ENCODE measurements at places on chromosomes 6 and 20. TPM values are rescaled to one million over a fixed set of nuclear protein-coding genes. Genes with fewer than 3 reads are reported as not detected.

Gene CBLN4
- total RNA-seq, result not detected

DNA sequence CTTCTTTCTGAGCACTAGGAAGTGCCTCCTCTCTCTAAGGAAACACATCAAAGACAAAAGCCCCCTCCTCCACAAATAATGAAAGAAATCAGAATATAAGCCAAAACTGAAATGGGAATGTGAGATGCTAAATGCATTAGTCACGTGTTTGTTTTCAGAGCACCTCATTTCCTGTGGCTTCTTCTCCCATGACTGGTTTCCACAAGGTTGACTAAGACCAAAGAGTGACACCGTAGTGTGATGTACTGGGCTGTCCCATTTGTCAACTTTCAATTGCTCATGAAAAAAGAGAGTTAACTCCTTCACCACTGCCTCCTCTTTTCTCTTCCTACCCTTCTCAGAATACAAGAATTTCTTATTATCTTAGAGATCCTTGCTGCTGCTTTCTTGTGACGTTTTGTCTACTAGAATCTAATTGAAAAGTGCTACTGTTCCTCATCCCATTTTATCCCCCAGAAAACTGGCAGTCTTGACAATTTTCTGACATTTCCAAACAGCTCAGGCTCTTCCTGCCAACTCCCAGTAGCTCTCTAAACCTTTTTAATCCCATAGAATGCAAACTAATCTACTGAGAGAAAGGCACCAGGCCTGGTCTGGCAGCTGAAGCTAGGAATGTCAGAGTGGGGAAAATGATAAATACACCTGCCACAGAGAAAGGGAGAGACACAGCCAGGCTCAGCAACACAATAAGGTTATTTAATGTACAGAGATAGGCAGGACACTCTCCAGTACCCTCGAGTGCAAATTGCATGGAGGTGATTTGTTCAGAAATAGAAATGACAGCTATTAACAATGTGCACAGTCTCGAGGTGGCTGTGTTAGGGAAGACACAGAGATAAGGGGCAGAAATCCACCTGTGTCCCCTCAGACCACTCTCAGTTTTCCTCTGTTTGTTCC, 671.7 kb upstream of the NRSN1 start:
- DNase-seq, result no peak

- no peak for DNase-seq
These were observed 3.0 kb downstream of the ENPP3 start for GRCh38 chr6:131640100-131640499.

GRCh38 chr6:87724983-87725811, 23.2 kb upstream of the AKIRIN2 start:
- DNase-seq, result no peak

GRCh38 chr6:103893141-103893581, 966.6 kb downstream of the HACE1 start:
- peak; percentile 19 for DNase-seq

DNA sequence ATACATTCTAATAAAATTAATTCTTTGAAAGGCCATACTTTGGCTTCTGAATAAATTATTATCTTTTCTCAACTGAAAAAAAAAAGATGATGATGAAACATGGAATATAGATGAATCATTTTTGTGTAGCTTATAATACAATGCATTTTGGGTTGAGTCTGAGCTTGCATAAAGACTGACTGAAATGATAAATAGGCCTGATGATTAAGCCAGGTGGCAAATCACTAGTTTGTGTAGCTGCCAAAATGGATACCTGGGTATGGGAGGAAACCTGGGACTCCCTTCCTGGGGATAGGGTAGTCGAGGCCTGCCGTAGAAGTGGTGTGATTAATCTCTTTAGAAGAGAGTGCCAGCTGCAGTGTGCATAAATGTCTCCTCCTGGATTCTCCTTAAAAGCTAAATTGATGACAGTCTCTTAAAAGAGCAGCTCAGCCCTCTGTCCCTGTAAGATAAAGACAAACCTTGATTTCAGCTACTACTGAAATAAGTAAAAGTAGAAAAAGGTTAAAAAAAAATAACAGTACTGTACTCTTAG, 275.1 kb downstream of the GRIK2 start:
- DNase-seq, result peak; percentile 34

DNA sequence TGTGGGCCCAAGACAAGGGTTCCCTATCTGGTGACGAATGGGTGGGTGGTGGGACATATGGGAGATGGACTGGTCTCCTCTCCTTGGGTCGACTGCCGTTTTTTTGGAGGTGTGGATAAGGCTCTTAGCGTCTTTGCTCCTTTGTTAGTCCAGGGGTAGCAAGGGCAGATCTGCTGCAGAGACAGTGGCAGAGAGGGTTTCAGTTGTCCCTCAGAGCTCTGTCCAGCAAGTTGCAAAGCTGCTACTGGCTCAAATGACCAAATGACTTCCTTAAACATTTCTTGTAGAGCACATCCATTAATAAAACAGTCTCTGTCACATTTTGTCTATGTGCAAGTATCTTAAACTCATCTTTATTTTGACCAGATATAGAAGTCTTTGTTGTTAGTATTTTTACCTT, 508.0 kb upstream of the ADGRB3 start:
- DNase-seq, result no peak

- peak; percentile 76 for DNase-seq
These were observed 3.6 kb downstream of the SOX4 start for GRCh38 chr6:21596949-21597682.

GRCh38 chr6:102474041-102474807, 1080.7 kb downstream of the GRIK2 start:
- no peak for DNase-seq

GRCh38 chr6:138622967-138623366, 123.7 kb upstream of the NHSL1 start:
- DNase-seq, result peak; percentile 8

GRCh38 chr6:498795-499231, 107.3 kb downstream of the IRF4 start:
- no peak for DNase-seq

DNA sequence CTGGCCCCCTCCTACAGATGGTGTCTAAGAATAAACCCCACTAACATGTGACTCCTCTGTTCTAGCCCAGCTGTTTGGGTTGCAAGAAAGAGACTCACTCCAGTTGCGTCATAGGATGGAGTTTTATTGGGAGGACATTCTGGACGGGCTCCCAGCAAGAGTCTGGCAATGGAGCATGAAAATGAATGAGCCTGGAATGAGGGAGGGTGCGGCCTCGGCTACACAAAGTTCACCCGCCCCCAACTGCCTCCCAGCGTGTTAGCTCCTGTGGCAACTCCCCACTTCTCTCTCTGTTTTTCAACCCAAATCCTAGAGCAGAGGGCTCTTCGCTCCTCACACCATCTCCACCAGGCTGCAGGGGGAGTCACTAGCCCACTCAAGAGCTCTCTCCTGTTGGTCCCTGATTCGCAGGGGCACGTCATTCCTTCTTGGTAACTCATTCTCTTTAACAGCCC, 5.1 kb upstream of the ADAM33 start:
- peak; percentile 97 for DNase-seq

DNA sequence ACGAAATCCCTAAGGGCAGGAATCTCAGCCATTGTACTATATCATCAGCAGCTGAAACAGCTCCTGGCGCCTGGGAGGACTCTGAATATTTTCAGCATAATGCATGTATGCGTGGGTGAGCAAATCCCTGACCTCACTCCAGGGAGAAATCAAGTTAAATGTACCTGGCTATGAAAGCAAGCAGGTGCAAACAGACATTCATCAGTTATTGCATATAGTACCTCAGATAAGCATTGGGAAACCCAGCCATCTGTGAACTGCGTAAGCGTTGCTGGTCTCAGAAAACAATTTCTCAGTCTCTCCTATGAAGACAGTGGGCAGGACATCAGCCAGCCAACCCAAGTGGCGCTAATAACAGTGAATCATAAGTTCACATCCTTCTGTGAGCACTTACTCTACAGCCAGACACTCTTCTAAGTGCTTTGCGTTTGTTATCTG, 622.6 kb downstream of the EPM2A start:
- DNase-seq, result no peak

GRCh38 chr6:108838101-108838717, 10.0 kb upstream of the ARMC2 start:
- peak; percentile 29 for DNase-seq

DNA sequence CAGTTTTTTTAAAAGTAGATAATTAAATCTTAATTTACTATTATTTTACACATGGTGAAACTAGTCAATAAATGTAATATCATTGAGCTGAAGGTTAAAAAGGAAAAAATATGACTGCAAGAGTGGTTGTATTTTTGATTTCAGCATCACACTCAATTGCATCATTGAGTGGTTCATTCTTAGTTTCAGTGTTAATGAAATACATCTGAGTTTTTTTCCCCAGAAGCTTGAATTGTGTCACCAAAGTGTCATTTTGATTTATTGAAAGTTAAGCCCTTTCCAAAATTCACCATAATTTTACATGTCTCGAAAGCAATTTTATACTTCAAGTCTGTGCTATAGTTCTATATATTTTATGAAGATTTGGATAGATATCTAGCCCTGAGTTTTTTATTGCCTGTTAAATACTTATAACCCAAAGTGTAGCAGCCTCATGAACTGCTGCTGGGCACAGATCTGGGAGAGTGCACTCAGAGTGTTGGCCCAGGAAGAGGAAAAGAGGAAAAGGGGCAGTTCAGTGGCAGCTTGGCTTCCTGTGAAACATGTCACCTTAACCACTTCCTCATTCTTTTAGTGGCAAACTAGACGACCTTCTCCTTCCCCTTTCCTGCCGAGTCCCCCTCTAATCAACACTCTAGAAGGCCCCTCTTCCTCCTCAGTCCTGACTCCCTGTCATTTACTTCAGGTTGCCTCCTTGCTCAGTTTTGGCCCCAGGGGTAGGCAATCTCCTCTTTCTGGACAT, 140.7 kb downstream of the ESR1 start:
- peak; percentile 11 for DNase-seq

GRCh38 chr6:148616841-148617240, 130.0 kb upstream of the UST start:
- no peak for DNase-seq

DNA sequence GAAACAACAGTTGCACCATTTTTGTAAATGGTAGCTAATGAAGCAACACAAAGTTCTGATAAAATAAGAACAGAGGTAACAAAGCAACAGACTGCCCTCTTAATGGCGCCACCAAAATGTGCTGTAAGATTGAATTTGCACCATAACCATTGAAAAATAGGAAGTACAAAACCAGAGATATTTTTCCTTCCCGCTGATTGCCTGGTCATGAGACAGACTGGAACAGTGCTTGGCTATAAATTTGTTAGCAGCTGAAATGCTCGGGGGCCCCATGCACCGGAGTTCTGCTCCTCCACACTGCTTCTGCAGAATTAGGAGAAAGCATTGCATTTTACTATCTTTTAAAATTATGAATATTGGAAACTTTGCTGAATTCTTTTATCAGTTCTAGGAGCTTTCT, 164.4 kb upstream of the QKI start:
- no peak for DNase-seq

Gene BPI
- 1.4 TPM for total RNA-seq

- no peak for DNase-seq
These were observed 237.1 kb downstream of the SMOC2 start for GRCh38 chr6:168678077-168678476.

Gene SERPINB6
- 102 TPM for total RNA-seq

Gene STMND1
- total RNA-seq, result not detected

GRCh38 chr20:43583982-43584432, 6.7 kb upstream of the IFT52 start:
- peak; percentile 98 for DNase-seq

Gene RBCK1
- 75.3 TPM for total RNA-seq

DNA sequence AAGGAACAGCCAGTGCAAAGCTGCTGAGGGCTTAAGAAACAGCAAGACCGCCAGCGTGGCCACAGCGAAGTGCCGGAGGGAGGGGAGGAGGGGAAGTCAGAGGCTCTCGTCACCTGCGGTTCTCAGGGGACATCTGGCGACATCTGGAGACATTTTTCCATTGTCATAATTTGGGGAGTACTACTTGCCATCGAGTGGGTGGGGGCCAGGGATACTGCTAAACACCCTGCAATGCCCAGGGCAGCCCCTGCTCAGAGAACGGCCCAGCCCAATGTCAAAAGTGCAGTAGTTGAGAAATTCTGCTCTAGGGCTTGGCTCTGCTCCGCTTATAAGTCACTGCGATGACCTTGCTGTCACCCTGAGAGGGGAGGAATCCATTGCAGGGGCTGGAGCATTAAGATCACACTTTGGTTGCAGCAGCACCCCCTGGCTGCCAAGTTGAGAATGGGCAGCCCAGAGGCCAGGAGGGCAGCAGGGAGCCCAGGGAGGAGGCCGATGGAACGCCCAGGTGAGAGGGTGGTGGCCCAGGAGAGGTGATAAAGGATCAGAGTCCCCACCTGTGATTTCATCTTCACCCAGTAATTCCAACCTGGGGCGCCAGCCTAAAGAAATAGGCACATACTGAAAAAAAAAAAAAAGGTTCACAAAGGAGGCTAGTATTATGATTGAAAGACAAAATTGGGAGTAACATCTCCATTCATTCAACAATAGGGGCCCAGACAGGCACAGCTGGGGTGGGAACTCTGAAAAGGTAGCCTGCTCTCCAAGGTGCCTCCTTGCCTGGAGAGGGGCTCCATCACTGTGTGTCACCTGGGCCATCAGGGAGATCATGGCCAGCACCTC, 218.2 kb downstream of the BMP7 start:
- no peak for DNase-seq

DNA sequence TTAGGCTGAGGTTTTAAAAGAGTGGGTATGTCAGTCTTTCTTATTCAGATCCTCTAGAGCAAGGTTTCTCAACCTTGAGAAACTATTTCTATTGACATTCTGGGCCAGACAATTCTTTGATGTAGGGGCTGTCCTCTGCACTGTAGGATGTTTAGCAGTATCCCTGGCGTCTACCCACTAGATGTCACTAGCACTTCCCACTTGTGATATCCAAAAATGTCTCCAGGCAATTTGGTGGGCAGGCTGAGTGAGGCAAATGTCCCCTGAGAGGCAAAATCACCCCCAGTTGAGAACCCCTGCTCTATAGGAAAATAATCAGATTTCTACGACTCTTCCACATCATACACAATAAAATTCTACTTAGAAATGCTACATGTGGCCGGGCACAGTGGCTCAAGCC, 7.7 kb upstream of the ZKSCAN8 start:
- DNase-seq, result peak; percentile 53

GRCh38 chr6:7675353-7675945, 50.5 kb upstream of the BMP6 start:
- no peak for DNase-seq

DNA sequence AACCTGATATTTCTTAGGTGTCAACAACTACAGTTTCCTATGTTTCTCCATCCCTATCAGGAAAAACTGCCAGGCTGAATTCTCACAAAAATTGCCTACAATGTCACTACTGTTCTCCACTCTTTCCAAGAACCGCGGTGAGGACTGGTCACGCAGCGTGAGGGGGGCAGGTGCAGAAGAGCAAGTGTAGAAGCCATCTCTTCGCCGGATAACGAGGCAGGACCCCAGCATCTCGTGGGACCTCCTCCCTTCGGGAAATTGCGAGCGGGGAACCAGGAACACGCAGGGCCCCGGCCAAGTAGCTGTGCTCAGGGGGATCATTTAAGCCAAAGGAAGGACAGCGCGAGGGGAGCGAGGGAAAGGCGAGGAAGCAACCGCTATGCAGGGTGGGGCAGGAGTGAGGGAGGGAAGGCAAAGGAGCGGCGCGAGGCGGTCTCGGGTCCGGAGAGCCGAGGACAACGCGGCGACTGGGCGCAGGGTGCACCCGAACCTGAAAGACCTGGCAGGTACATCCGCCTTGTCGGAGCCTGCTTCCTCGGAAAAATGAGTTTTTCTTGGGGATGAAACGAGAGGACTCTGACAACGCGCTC, 559 bp downstream of the APMAP start:
- peak; percentile 14 for DNase-seq

Gene EIF6
- total RNA-seq, result 120 TPM

Gene HLA-DRB1
- 0.09 TPM for total RNA-seq

Data from fibroblast of the aortic adventitia (primary cell).